NCI-H82 (cell line): ENCODE measurements at places on chromosomes 7 and 10.

DNA sequence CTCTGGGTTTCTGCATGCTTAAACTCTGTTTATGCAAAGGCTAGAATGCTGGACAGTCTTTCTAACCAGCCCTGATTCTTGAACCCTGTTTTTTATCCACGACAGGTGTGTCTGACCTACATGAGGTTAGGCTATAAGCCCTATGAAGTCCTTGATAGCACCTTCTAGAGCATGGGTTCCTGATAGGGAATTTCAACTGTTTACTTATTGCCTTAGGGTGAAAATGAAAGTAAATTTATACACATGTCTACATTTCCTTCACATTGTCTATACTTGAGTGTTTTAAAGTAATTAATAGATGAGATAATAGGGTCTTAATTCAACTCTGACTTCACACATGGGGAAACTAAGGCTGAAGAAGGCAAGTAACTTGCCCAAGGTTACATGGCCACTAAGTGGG is 35.5 kb downstream of the ADRA2A start:
- no peak for DNase-seq

- peak; percentile 76 for DNase-seq
These were observed 43.7 kb downstream of the DNAJB9 start for GRCh38 chr7:108613147-108613948.

DNA sequence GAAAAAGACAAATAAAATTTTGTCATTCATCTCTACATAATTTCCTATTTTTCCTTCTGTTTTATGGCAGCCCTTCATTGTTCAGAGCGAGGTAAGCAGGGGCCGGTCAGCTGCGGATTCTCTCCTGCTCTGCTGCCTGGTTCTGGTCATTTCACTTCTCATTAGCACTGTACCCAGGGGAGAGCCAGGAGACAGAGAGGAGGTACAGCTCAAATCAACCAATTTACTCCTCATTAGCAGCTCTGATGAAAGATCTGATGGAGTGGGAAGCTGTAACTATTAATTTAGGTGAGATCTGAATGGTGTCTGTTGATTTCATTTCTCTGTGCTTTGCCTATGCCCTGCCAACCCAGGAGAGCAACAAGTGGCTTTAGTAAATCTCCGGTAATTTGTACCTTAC is 241.5 kb upstream of the PFKP start:
- DNase-seq: no peak

GRCh38 chr7:36607721-36608095 is 116.6 kb downstream of the AOAH start:
- no peak for DNase-seq

GRCh38 chr10:2212244-2212834 is 475.0 kb upstream of the ADARB2 start:
- DNase-seq: no peak

GRCh38 chr7:46115410-46115809 is 194.3 kb upstream of the IGFBP3 start:
- DNase-seq: no peak

- DNase-seq: no peak
These were observed 154.9 kb upstream of the ITGB1 start for GRCh38 chr10:33112831-33113455.

GRCh38 chr7:82360591-82361368 is 82.8 kb downstream of the CACNA2D1 start:
- DNase-seq: no peak

DNA sequence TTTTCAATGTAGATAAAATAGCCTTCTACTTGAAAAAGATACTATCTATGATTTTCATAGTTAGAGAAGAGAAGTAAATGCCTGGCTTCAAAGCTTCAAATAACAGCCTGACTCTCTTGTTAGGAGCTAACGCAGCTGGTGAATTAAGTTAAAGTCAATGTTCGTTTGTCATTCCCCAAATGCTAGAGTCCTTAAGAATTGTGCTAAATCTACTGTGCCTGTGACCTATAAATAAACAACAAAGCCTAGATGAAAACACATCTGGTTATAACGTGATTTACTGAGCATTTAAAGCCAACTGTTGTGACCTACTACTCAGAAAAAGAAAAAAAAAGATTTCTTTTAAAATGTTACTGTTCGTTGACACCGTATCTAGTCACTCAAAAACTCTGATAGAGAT is 134.7 kb downstream of the POLR1F start:
- no peak for DNase-seq

DNA sequence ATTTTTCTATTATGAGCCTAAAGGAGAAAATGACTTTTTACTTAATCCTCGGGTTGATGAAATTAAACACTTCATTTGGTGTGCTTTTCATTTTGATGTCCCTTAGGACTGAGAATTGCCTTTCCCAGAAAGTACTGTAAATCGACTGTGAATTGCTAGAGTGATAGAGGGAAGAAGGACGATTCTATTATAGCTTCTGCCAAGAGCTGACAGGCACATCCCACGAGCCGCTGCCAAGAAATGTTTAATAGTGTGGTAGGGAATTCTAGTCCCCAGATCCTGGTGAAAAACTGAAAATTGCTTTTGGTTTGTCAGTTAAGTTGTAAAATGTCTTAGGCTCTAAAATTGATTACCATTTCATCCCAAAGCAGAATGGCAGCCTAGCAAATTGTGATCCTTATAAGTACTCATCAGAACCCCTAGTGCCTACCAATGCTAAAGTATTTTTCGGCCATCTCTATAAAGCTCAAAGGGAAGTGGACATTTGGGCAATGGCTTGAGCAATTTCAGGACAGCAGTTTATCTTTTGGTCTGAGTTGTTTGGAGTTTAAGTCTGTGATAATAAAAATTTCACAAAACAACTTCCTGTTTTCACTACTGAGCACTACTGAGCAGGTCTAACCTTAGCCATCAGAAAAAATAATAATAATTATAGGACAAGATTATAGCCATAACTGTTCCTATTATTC is 44.6 kb upstream of the HYCC1 start:
- DNase-seq: no peak

DNA sequence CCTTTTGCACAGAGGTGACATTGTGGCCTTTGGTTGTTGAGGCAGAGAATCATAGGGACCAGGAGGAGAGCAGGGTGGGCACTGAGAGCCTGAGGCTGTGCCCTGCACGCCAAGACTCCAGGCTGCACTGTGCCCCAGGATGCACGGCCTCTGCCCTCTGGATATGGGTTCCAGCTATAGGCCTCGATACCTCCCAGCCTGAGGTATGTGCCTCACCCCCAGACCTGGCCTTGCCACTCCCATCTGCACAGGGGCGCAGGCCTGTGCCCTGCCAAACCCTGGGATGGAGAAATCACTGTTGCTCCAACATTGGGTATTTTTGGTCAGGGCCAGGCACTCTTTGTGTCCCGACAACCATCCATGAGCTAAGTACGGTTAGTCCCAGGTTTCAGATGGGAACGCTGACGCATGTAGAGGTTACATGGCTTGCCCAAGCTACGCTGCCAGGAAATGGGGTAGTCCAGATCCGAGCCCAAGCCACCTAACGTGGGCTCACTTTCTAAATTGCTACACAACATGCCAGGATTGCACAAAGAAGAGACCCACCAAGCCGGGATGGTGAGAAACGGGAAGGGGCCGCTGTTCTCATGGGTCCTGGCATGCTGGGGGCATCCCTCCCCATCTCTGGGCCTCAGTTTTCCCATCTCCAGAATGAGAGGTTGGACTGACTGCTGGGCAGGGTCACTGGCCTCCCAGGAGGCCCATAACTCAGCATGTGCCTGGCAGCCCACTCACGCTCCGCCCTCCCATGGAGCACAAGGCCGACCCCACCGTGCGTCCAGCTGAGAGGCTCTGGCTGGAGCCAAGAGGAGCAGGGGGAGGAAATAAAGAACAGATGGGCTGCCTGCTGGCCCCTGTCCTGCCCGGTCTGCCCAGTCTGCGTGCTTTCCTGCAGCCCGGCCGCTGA is 44.2 kb downstream of the ZCCHC24 start:
- no peak for DNase-seq

- DNase-seq: no peak
These were observed 289.2 kb downstream of the FZD1 start for GRCh38 chr7:91553410-91553895.

GRCh38 chr10:69879634-69880257 is 78.0 kb downstream of the COL13A1 start:
- no peak for DNase-seq

GRCh38 chr7:12031186-12031585 is 179.9 kb upstream of the TMEM106B start:
- DNase-seq: no peak

DNA sequence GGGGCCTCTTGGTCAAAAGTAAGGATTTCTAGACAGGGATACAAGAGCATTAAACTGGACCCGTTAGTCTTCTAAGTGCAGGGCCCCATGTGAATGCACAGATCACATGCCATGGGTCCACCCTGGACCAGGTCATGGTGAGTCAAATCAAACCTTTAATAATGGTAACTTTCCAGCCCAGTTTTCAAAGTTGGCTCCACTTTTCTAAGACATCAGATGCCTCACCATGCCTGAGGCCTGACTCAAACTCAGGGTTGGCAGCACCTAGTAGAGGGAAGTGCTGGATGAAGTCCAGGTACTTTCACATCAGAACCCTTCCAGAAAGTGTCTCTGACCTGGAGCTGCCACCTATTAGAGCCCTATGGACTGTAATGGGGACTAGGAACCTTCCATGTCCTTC is 9.7 kb upstream of the SMIM30 start:
- DNase-seq: no peak

- no peak for DNase-seq
These were observed 279.1 kb upstream of the AKR1E2 start for GRCh38 chr10:4546931-4547330.

DNA sequence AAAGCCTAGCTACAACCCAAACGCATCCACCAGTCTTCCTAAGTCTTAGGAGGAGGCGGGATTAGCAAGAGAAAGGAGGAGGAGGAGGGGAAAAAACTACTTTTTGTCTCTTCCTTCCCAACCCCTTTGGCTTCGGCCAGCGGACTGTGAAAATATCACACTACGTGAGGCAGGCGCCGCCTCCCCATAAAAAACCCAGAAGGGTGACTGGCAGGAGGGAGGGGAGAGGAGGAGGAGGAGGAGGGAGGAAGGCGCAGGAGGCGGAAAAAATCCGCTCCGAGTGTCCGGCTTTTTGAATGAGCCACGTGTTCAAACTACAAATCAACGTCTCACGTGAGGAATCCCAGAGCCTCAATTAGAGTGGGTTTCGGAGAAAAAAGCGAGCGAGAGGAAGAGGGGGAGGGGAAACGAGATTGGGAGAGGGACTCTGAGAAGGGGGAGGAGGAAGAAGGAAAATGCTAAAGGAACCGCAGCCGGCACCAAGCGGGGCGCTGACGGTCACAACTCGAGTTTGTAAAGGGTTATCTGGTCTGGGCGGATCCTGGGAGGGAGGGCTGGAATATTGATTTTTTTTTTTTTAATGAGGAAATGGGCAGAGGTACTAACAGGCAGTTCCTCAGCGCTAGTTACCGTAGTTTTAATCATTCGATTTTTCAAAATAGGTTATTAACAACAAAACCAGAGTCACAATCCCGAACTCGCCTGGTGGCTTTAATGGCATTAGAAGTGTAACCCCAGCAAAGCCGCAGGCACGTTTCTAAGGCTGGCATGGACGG is at the start of gene IGF2BP3:
IGF2BP3 (minus strand) TSS at position 162 of the 776 bp plus-strand sequence. CDS start 381 bp downstream, outside the sequence.
- peak; percentile 99 for DNase-seq

DNA sequence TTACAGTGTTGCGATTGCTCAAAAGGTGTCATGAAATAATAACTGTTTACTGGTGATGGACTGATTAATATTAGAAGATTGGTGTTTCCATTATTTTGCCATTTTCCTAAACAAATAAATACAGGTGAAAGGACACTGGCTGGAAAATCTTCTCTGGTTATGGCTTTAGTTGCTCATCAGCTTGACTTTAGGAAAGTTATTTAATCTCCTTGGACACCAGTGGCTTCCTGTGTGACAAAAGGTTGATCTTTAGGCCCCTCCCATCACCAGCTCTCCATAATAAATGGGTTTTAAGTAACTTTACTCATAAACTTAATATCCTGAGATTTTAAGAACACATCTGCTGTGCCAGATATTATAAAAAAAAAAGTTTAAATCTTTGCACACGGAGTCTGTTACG is 737 bp downstream of the CABCOCO1 start:
- peak; percentile 1 for DNase-seq

GRCh38 chr10:95602382-95602781 is 41.2 kb upstream of the SORBS1 start:
- DNase-seq: no peak
